HL-60 (cell line): ENCODE measurements at places on chromosomes 1 and 21.

DNA sequence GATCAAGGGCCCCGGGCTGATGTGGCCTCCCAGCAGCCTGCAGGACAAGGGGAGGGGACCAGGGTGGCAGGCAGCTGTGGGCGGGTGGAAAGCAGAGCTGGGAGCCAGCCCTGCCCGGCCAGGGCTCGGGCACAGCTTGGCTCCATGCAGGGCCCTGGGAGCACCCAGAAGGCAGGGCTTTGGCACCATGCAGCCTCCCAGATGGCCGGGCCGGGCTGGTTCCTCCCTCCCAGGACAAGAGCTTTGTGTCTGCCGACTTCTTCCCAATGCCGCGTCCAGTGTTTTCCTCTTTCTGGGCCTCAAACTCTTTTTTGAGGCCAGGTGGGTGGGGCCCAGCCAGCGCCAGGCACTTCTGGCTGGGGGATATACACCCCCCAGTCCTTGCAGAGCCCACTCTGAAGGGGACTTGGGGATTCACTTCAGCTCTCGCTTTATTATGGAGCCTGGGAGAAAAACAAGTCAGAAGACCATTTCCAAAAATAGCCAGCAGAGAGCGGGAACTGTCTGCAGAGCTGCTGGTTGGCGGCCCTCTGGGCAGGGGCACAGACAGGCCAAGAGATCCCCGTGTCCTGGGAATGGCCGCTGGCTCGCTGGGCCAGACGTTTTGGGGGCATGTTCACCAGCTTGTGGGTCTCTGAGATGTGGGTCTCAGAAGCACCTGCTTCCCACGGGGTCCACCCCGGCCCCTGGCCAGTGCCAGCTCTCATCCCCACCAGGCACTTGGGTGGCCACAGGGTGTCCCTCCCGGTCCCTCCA, 103.8 kb upstream of the ARHGEF16 start:
- no peak for DNase-seq

DNA sequence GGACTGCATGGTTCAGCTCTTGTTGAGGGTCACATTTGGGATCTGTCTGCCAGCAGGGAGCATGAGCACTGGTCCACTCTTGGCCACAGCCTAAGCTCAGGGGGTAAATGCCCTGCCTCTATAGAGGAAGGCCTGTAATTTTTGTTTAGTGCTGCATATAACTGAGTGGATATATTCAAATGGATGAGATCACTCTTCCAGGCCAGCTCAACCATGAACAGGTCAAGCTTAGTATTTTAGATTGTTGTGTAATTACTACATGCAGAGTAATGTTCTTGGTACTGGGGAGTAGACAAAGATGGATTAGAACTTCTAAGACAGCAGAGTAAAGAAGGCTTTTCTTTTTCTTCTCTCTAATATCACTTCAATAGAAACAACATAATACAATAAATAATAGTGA, 376.9 kb downstream of the GPATCH2 start:
- no peak for DNase-seq

DNA sequence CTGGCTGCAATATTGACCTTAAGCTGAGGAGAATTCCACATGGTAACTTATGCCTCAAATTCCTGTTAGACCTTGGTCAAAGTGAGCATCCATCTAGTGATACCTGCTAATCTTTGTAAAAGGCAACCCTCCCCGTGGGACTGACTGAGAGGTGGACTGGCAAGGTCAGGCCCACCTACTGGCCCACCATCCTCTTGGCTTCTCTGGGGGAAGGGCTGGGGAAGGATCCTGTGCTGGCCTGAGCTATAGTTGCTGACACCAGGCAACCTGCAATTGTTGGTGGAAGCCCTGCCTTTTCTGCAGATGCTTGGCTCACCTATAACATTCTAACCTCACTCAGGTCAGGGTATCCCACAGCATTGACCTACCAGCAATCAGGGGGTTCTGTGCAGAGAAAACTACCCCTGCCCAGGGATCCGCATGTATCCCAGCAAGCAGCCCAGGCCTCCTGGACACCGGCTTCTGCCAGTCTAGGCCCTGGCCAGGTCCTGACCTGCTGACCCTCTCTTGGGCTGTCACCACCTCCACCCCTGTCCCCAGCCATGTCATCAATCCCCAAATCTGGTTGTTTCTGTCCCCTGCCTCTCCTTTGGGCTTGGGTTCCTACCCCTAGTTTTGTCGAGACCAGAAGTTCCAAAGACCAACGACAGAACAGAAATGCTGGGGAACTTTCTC, 108.1 kb upstream of the EDN2 start:
- no peak for DNase-seq

DNA sequence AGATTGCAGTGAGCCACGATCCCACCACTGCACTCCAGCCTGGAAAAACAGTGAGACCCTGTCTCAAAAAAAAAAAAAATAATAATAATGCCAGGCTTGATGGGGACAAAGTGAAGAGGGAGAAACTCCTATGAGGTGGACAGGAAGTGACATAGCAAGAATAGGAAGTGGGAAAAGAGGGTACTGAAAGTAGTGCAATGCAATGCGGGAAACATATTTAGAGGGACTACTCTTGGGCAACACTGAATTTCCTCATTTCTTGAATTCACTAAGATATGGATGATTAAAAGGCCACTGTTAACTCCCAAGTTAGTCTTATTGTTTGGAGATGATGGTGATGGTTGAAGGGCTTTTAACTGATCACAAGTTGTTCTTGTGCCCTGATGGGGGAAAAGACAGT, 21.6 kb upstream of the KCNA2 start:
- DNase-seq = peak; percentile 57

DNA sequence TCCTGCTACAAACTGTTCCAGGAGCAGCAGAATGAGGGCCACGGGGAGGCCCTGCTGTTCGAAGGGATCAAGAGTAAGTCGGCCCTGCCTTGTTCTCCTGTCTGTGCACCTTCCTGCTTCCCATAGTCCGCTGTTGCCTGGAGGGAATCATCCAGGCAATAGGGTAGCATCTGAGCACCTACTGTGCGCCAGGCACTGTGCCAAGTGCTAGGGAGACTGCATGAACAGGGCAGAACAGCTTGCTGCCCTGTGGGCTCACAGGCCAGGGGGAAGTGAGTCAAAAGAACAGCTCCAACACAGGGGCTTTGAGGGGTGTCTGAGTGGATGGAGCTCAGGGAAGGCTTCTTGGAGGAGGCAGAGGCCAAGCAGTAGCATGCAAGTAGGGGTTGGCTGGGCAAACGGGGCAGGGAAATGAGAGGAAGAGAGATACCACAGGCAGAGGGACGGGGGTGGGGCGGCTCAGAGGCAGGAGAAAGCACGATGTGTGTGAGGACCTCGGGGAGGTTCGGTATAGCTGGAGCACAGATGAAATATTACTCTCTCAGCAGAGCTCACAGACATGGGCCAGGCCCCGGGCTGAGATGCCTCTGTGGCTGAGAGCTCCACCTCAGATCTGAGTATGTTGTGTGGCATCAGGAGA, 15.5 kb upstream of the PADI6 start:
- no peak for DNase-seq

- no peak for DNase-seq
Observed at GRCh38 chr1:116739371-116740012, 14.7 kb upstream of the CD2 start.

DNA sequence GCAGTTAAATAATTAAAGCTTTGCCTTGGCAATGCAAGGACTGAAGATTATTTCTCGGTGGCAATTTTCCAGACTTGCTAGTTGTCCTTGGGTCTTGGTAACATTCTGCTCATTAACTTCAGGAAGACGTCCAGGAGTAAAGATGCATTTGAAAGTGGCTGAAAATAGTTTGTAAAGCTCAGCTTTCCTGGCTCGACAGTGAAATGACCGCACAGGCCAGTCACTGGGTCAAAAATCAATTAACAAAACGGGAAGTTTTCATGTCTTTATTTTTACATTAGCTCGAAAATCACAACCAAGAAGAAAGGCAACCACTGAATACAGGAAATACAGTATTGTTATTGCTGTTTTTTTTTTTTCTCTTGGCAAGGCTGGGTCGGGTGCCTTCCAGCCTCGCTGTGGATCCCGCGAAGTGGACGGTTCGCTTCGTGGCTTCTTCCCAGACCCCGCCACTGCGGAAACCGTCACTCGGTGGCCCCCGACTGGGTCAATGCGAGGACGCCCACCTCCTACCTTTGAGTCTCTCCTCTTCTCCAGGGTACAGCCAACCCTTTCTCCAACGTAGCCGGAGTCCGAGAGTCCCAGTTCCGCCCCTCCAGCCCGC, 479 bp upstream of the SNX7 start:
- DNase-seq = no peak

DNA sequence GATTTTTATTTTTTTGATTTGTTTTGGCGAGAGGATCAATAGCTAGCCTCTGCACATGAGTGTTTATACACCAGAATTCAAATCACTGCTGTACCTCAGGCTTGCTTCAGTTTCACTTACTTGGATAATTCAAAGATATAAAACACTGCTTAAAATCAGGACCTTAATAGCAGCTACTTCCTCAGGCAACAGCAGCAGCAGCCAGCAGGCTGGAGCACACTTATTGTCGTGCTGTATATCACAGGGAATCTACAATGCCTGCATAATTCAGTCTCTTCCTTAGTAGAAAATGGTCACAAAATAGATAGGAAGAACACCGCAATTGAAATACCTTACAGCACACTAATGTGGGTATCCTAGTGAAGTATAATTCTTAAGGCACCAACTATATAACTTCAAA, 497.3 kb downstream of the NEGR1 start:
- no peak for DNase-seq
